ENCODE measurements at places on chromosomes 1 and 21.

DNA sequence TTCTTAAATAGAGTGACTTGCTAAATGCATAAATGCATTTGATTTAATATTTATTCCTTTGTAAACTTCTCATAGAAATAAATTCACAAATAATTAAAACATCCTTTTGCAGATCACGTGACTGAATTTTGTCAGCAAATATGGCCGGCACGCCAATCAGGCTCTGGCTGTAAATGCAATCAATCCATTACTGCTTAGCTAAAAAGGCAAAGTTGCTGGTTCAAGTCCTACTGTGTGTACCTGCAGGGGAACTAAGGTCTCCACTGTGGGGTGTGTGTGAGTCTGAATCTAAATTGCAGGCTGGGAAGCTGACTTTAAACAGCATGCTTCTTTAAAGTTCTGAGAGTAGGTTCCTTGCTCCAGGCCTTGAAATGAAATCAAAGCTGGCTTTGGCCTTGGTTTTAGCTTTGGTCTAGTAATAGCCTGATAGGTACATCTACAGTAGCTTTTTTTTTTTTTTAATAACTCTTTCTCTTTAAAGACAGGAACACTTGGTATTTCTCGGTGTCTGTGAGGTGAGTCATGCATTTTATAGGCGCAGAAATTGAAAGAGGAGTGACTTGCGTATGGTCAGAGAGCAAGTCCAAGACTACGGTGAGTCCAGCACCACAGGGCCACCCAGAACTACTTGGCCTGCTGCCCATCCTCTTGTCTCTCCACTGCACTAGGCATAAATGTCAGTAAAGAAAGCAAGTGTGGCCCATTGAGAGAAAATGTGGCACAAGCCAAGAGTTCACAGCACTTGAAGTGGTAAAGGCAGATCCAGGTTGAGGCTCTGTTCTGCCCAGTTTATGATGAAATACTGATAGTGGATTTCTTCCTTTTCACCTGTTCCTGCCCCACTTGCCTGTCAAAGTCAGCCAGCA lies 36.2 kb upstream of the LYST start:
- peak; percentile 60 for DNase-seq

DNA sequence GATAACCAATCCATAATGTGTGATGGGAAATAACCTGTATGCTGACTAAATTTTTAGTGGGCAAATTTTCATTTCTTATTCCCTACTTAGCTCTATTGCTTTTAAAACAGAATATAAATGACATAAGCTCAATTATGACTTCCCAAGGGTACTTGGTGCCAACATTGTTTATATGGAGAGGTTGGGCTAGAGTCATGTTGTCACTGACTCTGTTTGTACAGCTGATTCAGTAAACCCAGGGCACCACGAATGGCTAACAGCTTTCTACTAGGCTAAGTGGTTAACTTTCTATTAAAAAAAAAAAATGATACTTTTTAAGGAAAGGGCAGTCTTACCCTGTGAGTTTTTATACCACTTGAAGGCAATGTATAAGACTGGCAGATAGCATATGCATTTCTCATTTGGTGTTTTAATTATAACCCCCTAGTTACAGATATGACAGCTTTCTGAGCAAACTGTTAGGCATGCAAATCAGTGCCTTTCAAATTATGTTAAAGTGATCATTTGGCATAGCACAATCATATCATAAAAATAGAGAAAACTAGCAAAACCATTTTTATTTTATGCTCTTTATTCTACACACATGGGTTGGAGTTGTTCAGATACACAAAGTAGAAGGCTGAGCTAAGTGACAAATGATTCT lies 147.1 kb downstream of the DNM3 start:
- no peak for DNase-seq

GRCh38 chr1:42931911-42932422 lies 26.7 kb downstream of the SLC2A1 start:
- DNase-seq, result no peak

- no peak for DNase-seq
Measured at GRCh38 chr1:96002969-96003964, 718.3 kb upstream of the PTBP2 start.

DNA sequence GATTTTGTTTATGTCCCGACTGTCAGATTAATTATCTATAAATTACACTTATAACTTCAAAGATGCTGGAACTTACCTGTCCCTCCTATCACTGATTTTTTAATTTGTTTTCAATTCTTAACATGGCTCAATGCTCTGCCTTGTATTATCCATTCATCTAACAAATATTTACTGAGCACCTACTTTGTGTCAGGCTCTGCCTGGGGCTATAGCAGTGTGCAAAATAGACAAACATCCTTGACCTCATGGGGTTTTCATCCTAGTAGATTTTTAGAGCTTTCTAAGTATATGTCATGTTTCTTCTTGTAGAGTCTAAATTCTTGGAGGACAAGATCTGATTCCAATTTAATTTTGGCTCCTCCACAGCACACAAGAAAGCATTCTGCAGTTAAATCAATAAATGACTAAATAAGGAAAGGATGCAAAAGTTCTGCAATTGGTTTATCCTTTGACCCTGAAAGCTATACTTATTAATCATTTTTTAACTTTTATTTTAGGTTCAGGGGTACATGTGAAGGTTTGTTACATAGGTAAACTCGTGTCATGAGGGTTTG lies 10.8 kb upstream of the SMYD2 start:
- no peak for DNase-seq

DNA sequence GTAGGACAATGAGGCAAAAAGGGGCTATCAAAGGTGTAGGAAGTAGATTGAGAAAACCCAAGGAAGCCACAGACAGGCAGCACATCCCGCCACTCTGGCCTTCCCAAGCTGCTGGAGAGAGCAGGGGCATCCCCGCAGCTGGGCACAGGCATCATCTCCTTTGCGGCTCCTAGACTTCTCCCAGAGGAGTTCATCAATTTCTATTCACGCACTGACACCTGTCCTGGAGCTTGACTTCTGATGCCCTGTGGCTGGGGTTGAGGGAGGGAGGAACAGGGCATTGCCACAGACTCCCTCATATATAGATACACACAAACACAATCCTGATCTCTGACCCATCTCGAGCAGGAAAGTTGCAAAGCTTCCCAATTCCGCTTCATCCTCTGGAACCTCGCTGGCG lies 1.9 kb upstream of the TFAP2E start:
- no peak for DNase-seq

DNA sequence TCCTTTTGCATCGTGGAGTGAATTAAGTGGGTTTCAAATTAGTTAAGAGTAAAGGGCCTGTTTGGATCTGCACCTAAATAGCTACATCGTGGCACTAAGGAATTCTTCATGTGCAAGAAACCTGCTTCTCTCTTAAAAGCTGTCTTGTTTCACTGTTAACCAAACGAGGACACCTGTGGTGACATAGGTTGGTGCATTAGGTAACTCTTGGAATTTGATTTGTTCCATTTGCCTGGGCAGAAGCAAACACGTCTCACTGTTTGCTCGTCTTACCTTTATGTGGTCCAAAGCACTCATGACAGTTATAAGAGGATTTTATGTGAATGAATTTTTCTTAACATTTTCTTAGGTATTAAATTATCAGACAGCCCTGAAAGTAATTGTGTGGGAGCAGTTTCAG lies 60.9 kb downstream of the PRDM2 start:
- DNase-seq, result no peak
